CD4-positive, CD25-positive, alpha-beta regulatory T cell (primary cell): ENCODE measurements at places on chromosomes 5 and 9. TPM values are rescaled to one million over a fixed set of nuclear protein-coding genes. Genes with fewer than 3 reads are reported as not detected.

Gene PCDHGB6
- total RNA-seq: not detected

Gene NPR3
- total RNA-seq: 2.4 TPM

Gene SV2C
- total RNA-seq: 0.12 TPM

Gene RNF20
- total RNA-seq: 43.4 TPM

Gene GLRA1
- total RNA-seq: not detected

Gene IL3
- not detected for total RNA-seq
